ENCODE measurements at places on chromosomes 3 and 15.

GRCh38 chr3:177281292-177282118 lies 84.2 kb upstream of the TBL1XR1 start:
- no peak for DNase-seq
- peaks cover 21% of the 10 kb centered on the region for H3K4me1 ChIP-seq
- H3K27me3 ChIP-seq = no peaks in the 10 kb centered on the region
- peak overlapping the region; percentile 13 for H3K27ac ChIP-seq
- H3K4me3 ChIP-seq = no peak overlapping the region

- H3K27ac ChIP-seq = peak overlapping the region; percentile 55
- DNase-seq = no peak
- peaks cover 33% of the 10 kb centered on the region for H3K4me1 ChIP-seq
- peaks cover 3% of the 10 kb centered on the region for H3K36me3 ChIP-seq
- peak overlapping the region; percentile 61 for H3K4me3 ChIP-seq
- H3K27me3 ChIP-seq = no peaks in the 10 kb centered on the region
These were observed 43.5 kb upstream of the UBE2E1 start for GRCh38 chr3:23762214-23762613.

GRCh38 chr15:66698318-66698961 lies 3.6 kb upstream of the SMAD6 start:
- H3K27me3 ChIP-seq = peaks cover 15% of the 10 kb centered on the region
- no peak for DNase-seq
- H3K27ac ChIP-seq = no peak overlapping the region
- H3K4me3 ChIP-seq = no peak overlapping the region
- peaks cover 8% of the 10 kb centered on the region for H3K4me1 ChIP-seq
- peaks cover 12% of the 10 kb centered on the region for H3K36me3 ChIP-seq

GRCh38 chr15:68488290-68488689 lies 56.3 kb upstream of the ITGA11 start:
- H3K27ac ChIP-seq = no peak overlapping the region
- no peaks in the 10 kb centered on the region for H3K4me1 ChIP-seq
- H3K27me3 ChIP-seq = peaks cover 38% of the 10 kb centered on the region
- H3K4me3 ChIP-seq = no peak overlapping the region

DNA sequence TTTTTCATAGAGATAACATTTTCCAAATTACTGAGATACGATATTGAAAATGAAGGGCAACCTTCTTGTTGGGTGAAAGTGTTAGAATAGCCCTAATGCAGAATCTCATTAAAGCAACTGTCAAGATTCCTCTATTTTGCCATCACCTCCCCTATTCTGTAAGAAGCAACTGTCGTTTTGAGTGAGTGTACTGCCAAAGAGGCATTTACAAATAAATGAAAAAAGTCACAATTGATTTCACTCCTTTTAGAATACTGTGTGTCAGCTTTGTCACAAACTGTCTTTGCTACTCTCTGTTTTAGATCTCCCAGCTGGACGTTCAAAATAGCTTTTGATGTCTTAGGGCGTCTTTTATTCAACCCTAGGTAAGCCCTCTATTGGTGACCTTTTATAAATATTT lies 322.8 kb upstream of the NAALADL2 start:
- no peaks in the 10 kb centered on the region for H3K36me3 ChIP-seq
- no peaks in the 10 kb centered on the region for H3K27me3 ChIP-seq
- H3K4me3 ChIP-seq = no peak overlapping the region

GRCh38 chr15:101439285-101439919 lies 50.1 kb downstream of the PCSK6 start:
- H3K36me3 ChIP-seq = no peaks in the 10 kb centered on the region
- H3K4me3 ChIP-seq = no peak overlapping the region
- no peak overlapping the region for H3K27ac ChIP-seq
- no peak for DNase-seq

DNA sequence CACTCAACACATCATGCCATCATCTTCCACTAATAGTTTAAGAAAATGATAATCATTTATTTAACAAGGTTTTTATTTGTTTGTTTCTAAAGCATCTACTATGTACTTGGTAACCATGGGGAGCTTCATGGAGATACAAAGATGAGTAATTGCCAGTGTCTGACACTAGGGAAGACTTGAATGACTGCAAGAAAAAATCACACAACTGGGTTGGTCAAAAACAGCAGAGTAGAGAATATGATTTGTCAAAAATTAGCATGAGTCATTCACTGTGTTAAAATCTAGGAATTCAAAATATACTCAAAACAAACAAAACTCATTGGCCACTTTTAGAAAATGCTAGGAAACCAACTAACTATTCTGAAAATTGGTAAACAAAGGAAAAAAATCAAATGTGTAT lies 6.3 kb downstream of the BNC1 start:
- no peak overlapping the region for H3K27ac ChIP-seq
- H3K36me3 ChIP-seq = no peaks in the 10 kb centered on the region
- no peak for DNase-seq

GRCh38 chr3:147383617-147384016 lies 22.7 kb downstream of the ZIC4 start:
- DNase-seq = no peak
- H3K36me3 ChIP-seq = no peaks in the 10 kb centered on the region
- H3K4me1 ChIP-seq = no peaks in the 10 kb centered on the region
- peaks cover 91% of the 10 kb centered on the region for H3K27me3 ChIP-seq
- H3K27ac ChIP-seq = no peak overlapping the region

GRCh38 chr15:92902737-92903593 lies 2.8 kb downstream of the CHD2 start:
- peaks cover 59% of the 10 kb centered on the region for H3K4me1 ChIP-seq
- H3K4me3 ChIP-seq = peak overlapping the region; percentile 94
- H3K27ac ChIP-seq = peak overlapping the region; percentile 100
- no peaks in the 10 kb centered on the region for H3K27me3 ChIP-seq
- H3K36me3 ChIP-seq = peaks cover 86% of the 10 kb centered on the region

GRCh38 chr3:187952849-187953248 lies 201.1 kb upstream of the LPP start:
- no peak overlapping the region for H3K27ac ChIP-seq
- H3K36me3 ChIP-seq = peaks cover 3% of the 10 kb centered on the region
- H3K27me3 ChIP-seq = no peaks in the 10 kb centered on the region

- no peak for DNase-seq
- peaks cover 19% of the 10 kb centered on the region for H3K27me3 ChIP-seq
- no peaks in the 10 kb centered on the region for H3K4me1 ChIP-seq
- H3K36me3 ChIP-seq = no peaks in the 10 kb centered on the region
These were observed 59.8 kb downstream of the BOC start for GRCh38 chr3:113271189-113271588.

GRCh38 chr3:12695112-12695511 lies 31.2 kb upstream of the RAF1 start:
- no peak overlapping the region for H3K27ac ChIP-seq
- H3K4me3 ChIP-seq = no peak overlapping the region
- DNase-seq = no peak
- H3K36me3 ChIP-seq = no peaks in the 10 kb centered on the region

- H3K36me3 ChIP-seq = no peaks in the 10 kb centered on the region
- no peaks in the 10 kb centered on the region for H3K27me3 ChIP-seq
- no peaks in the 10 kb centered on the region for H3K4me1 ChIP-seq
- no peak overlapping the region for H3K27ac ChIP-seq
- no peak for DNase-seq
These were observed 327.2 kb downstream of the LRTM1 start for GRCh38 chr3:54600441-54601204.

- H3K4me1 ChIP-seq = no peaks in the 10 kb centered on the region
- DNase-seq = no peak
- no peaks in the 10 kb centered on the region for H3K36me3 ChIP-seq
- H3K27me3 ChIP-seq = peaks cover 32% of the 10 kb centered on the region
These were observed 19.0 kb upstream of the SLC25A36 start for GRCh38 chr3:140922634-140923033.

DNA sequence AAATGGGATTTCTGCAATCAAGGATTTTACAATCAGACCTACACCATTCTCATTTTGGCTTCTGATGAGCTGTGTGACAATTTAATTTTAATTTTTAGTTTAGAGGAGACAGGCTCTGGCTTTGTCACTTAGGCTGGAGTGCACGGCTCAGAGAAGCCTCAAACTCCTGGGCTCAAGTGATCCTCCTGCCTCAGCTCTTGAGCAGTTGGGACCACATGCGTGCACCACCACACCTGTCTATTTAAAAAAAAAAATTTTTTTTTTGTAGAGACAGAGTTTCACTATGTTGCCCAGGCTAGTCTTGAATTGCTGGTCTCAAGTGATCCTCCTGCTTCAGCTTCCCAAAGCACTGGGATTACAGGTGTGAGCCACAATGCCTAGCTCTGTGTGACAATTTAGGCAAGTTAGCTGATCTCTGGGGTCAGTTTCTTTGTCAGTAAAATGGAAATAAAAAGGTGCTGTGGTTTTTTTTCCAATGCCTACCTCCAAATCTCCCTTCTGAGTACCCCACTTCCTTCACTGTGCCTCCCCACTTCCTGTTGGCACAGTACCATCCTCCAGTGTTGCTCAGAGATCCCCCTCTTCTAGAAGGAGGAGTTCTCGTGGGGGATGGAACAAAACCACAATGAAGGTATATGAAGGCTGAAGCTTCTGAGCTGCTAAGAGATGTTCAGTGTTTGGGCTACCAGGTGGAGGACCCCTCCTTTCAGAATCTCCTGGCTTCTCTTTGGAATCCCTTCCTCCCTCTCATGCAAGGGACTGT lies 54.1 kb upstream of the GSK3B start:
- H3K4me1 ChIP-seq = peaks cover 2% of the 10 kb centered on the region
- H3K27me3 ChIP-seq = no peaks in the 10 kb centered on the region
- H3K4me3 ChIP-seq = no peak overlapping the region
- DNase-seq = no peak
- H3K27ac ChIP-seq = no peak overlapping the region

DNA sequence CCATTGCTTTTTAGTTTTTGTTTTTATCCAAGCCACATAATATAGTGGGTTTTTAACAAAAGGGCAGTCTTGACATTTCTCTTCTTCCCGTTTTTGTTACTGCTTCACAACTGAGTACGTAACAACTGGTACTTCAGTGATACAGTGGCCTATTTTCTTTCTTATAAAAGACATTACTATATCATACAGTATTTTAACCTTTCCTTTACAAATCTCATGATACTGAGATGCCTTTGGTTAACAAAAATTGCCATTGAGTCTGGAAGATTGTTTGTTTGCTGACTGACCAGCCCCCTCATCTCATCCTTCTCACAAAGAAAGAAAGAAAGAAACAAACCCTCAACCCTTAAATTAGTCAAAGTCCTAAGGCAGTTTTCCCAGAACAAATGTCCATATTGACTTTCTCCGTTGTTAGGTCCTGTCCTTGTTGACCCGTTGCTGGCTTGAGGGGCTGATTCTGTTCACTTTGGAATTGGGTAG lies 77.0 kb upstream of the SAMMSON start:
- DNase-seq = no peak
- no peaks in the 10 kb centered on the region for H3K27me3 ChIP-seq
- H3K4me1 ChIP-seq = no peaks in the 10 kb centered on the region
- H3K36me3 ChIP-seq = no peaks in the 10 kb centered on the region
- no peak overlapping the region for H3K27ac ChIP-seq

DNA sequence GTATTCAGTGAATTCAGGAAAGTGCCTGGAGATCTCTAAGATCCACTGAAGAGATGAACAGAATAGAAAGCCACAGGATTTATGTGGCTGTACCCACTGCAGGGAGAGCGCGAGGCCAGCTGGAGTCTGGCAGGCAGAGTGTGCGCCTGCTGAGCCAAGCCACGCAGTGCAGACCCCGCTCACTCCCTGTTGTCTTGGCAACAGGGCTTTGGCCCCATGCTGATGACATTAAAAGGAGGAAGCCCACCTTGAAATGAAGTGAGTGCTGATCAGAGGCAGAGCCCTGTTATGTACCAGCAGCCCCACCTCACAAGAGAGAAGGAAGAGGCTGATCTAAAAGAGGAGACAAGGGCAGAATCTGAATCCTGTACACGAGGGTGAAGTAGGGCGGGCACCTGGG lies 36.7 kb downstream of the PXYLP1 start:
- no peak for DNase-seq

DNA sequence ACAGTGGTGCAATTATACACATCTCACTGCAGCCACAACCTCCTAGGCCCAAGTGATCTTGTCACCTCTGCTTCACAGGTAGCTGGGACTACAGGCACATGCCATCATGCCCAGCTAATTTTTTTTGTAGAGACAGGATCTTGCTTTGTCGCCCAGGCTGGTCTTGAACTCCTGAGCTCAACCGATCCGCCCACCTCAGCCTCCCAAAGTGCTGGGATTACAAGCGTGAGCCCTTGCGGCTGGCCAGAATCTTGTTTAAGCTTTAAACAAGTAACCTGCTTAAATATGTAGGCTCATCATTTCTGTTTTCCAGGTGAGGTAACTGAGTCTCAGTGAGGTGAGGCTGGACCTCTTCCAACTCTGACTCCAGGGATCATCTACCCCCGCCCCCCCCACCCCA lies 7.7 kb upstream of the PSTPIP1 start:
- DNase-seq = no peak
- peaks cover 27% of the 10 kb centered on the region for H3K4me1 ChIP-seq
- H3K27me3 ChIP-seq = no peaks in the 10 kb centered on the region
- H3K4me3 ChIP-seq = no peak overlapping the region

DNA sequence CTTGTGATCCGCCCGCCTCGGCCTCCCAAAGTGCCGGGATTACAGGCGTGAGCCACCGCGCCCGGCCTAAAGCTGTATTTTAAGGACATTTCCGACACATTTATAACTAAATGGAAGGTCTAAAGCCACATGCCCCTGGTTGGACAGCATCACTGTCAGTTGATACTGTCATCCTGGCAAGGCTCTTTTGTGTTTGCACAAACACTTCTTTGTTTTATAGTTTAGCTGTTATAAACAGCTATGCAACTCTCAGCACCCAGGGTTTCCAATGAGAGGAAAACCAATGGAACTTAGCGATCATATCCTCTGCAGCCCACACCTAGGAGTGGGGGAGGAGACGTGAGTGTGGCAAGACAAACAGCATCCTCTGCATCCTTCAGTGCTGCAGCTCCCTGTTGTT lies 19.7 kb downstream of the NIPA1 start:
- peaks cover 2% of the 10 kb centered on the region for H3K36me3 ChIP-seq
- no peak overlapping the region for H3K4me3 ChIP-seq
- DNase-seq = no peak
- H3K4me1 ChIP-seq = peaks cover 11% of the 10 kb centered on the region

GRCh38 chr15:97984157-97984556 lies 23.7 kb downstream of the ARRDC4 start:
- H3K27me3 ChIP-seq = no peaks in the 10 kb centered on the region
- DNase-seq = no peak
- no peak overlapping the region for H3K4me3 ChIP-seq

DNA sequence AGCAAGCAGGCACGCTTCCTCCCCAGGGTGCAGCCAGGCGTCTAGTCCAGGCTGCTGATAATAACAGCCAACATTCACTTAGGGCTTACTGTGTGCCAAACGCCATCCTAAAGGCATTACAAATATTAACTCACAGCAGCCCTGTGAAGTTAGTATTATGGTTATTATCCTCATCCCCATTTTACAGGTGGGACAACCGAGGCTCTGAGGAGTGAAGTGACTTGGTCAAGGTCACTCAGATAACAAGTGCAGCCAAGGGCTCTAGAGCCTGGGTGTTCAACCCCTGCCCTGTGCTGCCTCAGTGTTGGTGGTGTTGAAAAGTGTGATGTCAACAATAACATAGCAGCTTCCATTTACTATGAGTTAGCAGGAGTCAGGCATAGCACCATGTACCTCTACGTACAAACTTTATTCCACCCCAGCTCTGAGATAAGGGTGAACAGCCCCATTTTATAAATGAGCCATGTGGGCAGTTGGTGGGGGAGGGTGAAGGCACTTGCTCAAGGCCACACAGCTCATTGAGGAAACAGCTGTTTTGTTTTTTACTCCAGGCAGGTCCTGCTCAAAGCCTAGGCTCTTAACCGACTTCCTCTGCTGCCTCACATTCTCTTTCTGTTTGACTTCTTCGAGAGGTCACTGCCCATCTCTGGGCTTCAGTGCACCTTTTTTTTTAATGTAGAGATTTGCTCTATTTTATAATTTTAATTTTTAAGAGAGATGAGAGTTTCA lies 24.0 kb upstream of the TRH start:
- H3K27ac ChIP-seq = no peak overlapping the region
- H3K27me3 ChIP-seq = peaks cover 47% of the 10 kb centered on the region
- no peaks in the 10 kb centered on the region for H3K4me1 ChIP-seq
- no peak overlapping the region for H3K4me3 ChIP-seq
